ENCODE measurements at places on chromosomes 3 and 15.

DNA sequence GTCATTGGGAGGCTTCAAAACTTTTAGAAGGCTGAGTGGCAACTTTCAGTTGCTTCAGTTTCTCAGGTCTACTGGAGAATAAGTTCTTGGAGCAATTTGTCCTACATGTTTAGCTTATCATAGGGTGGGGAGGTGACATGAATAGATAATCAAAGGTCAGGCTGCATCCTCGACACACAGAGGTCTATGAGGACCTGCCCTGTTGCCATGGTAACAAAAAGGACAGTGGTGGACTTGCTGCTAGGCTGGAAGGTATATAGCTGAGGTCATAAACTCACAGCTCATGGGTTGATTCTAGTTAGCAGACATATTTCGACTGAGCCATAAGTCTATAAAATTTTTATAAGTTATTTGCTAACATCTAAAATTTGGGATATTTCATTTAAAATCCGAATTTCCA lies 267.0 kb downstream of the THRB start:
- DNase-seq: no peak

DNA sequence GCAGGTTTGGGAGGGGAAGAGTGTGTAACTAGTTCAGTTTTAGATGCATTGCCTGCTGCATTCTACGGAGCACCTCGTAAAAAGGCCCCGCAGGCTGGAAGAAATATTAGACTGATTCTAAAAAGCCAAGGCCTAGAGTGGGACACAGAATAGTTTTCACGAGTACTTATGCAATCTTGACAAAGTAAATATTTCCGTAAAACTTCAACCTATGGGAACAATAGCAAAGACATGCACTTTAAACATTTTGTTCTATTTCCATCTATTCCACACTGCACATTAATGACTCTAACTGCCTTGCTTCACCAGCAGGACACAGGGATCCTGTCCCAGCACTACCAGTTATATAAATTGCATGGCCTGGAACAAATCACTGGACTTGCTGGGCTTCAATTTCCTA lies 260.0 kb downstream of the FOXP1 start:
- no peak for DNase-seq

DNA sequence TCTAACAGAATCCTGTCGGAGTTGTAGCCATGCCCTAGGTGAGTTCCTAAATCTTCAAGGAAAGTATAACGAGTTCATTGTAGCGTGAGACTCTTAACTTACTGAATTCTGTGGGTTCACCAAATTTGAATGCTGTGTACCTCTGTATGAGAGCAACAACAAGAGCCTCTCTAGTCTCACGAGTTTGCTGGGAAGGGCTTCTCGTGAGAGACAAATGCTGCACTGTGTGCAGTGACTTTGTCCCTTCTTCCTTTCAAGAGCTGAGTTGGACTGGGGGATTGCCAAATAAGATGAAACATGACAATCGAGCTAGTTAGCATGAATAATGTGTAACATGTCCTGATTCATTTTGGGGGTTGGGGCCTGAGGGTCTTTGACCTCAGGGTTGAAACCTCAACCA lies 32.2 kb downstream of the KAT2B start:
- DNase-seq: no peak

- DNase-seq: no peak
Observed at GRCh38 chr3:4580346-4581123, 87.4 kb downstream of the ITPR1 start.

DNA sequence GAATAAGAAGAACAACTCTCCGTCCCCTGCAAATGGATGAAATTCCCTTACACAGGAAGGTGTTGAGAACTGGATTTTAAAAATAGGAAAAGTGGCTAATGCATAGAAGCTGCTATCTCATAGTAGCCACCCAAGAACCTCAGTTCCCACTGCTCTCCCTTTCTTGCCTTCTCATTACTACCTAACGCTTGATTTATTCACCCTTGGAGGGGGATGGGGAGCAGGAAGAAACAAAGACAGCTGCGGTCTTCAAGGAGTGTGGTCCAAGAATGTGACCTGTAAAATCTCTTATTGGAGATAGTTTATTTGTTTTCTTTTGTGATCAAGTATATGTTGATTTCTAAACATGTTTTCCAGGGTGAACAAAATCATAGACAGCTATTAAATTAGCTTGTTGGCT lies 274.1 kb upstream of the CTNNB1 start:
- DNase-seq: no peak

- DNase-seq: no peak
Observed at GRCh38 chr15:51155016-51155580, 60.4 kb upstream of the TNFAIP8L3 start.

GRCh38 chr3:20222274-20222673 lies 36.3 kb upstream of the SGO1 start:
- no peak for DNase-seq

- DNase-seq: no peak
Observed at GRCh38 chr15:36925653-36926426, 174.5 kb downstream of the MEIS2 start.

- DNase-seq: no peak
Observed at GRCh38 chr15:72873379-72874233, 90.0 kb upstream of the ADPGK start.

DNA sequence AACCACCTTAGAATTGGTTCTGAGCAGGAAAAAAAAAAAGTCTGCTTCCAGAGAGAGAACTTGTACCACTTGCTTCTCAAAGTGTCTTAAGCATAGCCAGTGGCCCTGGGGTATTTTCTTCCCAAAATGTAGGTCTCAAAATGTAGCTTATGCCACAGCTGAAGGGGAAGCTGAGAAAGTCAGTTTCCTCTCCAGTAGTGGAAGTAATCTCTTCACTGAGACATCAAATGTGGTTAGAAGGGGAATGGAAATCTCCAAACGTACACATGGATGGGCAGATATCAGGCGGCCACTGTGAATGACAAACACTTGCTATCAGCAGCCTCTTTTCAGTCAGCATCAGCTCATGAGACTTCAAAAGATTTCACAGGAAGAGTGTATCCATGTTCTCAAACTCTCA lies 841.2 kb downstream of the TUSC7 start:
- DNase-seq: no peak

DNA sequence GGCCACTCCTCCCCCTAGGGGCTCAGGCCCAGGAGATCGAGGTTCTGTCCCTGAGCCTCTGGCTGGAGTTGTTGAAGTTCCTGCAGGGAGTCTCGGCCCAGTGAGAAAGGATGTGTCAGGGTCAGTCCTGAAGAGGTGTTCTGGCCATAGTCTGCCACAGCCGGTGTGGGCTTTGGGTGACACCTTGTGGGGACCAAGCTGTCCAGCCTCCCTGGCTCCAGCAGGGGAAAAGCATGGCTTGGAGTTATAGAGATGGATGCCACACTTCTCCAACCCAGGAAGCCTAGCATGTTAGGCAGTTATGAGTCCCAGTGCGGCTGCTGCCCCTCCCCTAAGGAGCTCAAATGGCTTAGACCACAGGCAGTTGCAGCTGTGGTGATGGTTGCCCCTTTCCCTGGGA lies 945.6 kb upstream of the GBE1 start:
- no peak for DNase-seq

DNA sequence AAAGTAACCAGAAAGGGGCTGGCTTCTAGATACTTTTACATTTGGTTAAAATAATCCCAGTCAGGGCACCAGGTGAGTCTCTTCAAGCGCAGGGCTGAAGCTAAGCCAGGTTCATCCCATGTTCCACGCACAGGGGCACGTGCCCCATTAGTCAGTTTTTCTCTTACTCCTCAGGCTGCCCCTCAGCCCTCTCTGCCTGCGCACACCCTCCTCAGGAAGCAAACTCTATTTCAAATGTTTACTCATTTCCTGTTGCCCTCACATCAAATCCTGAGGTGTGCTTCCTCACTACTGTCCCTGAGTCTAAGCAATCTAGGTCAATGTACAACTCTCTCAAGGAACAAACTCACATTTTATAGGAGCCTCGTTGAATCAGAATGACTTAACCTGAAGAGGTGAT lies 48.5 kb downstream of the THBS1 start:
- DNase-seq: no peak

- DNase-seq: no peak
Observed at GRCh38 chr3:135084405-135084804, 289.3 kb downstream of the EPHB1 start.

DNA sequence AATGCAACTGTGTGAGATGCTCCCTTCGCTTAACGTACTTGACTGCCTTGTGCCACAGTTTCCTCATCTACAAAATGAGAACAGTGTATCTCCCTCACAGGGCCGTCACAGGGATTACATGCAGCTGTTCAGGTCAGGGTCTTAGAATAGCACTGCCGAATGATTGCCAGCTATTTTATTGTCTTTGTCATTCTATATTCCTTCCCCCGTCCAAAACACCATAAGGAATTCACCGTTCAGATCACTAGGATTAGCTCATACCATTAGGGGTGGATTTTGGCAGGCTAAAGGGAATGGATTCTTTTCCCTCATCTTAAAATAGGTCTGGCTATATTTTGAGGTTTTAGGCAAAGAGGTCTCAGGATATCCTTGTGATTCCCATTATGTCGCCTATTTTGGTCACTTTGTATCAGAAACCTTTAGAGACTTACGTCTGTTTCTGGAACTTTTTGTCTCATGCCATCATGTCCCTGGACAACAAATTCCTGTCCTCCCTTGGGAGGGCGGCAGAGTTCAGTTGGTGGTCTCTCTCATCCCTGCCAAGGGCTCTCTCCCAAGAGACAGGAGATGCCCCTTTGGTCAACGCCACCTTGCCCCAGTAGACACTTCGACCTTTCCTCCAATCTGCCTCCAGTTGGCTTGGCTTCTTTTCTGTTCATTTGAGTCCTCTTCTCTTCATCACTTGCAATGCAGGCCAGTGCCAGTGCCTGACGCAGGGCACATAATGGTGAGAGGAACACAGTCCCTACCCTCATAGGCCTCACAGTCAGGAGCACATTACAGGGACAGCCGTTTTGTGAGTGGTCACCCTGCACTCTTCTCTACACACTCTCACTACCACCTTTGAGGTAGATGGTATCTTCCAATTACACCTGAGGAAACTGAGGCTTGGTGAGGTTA lies 171.6 kb upstream of the BHLHE40 start:
- DNase-seq: no peak

DNA sequence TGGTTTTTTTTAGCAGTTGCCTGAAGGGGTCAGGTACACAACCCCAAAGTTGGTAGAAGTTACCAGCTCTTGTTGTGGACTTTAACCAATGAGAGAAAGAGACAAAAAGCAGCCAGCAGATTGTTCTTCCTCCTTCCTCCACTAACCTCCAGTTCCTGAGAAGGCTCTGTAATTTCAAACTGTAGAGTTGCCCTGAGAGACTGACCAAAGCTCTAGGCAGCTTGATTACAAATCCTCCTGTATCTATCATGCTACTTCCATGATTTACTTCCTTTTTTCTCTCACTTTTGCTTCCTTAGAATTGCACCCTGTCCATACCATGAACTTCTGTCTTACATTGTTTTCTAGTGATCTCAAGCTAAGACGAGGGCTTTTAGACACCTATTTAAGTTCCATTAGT lies 29.2 kb downstream of the NSUN3 start:
- DNase-seq: no peak

GRCh38 chr15:63057468-63058345 lies 15.2 kb downstream of the TPM1 start:
- DNase-seq: no peak

GRCh38 chr3:98541695-98542094 lies 9.9 kb downstream of the GPR15 start:
- no peak for DNase-seq

DNA sequence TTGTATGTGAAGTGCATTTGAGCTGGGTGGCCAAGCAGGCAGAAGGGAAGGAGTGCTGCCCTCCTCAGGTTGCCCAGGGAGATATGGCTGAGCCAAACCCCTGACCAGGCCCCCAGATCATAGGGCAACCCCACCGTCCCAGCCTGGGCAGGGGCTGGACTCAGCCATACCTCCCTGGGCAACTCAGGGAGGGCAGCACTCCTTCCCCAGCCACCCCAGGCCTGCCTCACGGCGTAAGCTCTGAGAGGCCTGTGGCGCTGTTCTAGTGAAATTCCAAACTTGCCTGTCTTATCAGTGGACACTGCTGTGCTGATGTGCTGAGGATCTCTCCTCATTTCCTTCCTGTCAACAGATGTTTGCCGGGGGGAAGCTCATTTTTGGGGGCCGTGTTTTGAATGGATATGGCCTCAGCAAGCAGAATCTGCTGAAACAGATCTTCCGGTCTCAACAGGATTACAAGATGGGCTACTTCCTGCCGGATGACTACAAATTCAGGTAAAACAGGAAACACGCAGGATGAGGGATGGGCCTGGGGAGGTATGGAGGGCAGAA lies 57.6 kb upstream of the FGD5 start:
- DNase-seq: no peak

Measured in GM12864 (cell line).